Kidney tubule cell (primary cell): ENCODE measurements at places on chromosomes 4 and X.

GRCh38 chrX:12234534-12235329 lies 96.5 kb downstream of the FRMPD4 start:
- no peak for DNase-seq

DNA sequence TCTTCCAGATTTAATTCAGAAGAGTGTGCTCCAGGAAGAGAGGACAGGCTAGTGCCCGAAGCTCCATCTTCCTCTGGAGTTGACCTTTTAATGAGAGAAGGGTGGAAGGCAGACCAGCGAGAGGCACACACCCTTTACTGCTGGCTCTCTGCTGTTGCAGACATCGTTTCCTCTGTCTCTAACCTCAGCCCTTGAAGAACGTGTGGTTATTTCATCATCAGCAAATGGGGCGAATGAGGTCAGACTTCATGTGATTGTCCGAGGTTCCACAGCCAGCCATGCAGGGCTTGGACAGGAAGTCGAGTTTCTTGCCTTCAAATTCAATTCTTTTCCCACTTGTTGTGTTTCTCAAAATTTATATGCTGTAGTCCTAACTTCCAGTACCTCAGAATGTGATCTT lies 155.2 kb upstream of the MSX1 start:
- no peak for DNase-seq

DNA sequence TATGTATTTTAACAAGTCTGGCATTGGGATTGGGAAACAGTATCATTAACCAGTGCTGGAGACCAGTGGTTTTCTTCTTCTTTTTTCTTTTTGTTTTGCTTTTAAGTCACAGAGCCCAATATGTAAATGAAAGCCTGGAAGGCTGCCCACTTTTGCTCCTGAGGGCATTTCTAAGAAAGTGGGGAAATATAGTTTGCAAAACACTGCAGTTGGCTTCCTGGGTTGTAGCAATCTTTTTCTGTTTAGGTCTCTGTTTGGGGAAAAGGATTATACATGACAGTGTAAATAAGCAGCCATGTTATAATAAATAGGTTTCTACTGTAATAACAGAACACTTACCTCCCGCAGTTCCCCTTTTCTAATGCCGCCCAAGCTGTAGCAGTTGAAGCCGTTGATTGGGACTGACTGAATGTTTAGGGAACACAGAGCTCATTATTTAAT lies 105.5 kb downstream of the TMEM164 start:
- no peak for DNase-seq

DNA sequence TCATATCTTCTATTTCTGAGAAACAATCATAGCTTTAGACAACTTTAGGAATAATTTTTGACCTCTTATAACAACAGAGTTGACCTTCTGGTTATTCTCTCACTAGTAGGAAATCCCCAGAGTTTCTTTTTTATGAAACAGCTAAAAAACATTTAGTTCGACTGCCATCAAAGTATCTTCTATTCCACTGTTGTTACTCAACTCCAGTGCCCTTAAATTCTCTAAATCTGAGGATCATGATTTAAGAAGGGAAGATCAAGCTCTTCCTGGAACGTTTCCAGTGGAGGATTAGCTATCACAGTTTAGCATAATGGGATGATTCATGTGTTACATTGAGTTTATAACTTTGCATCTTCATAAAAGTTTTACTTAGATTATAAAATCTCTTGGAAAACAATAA lies 134.9 kb upstream of the VEGFC start:
- peak; percentile 77 for DNase-seq

- DNase-seq: no peak
Measured at GRCh38 chrX:63708801-63709200, 76.2 kb downstream of the ARHGEF9 start.

GRCh38 chr4:5888222-5889001 lies 4.5 kb downstream of the CRMP1 start:
- no peak for DNase-seq

- no peak for DNase-seq
Measured at GRCh38 chr4:142540483-142540804, 305.7 kb downstream of the INPP4B start.

DNA sequence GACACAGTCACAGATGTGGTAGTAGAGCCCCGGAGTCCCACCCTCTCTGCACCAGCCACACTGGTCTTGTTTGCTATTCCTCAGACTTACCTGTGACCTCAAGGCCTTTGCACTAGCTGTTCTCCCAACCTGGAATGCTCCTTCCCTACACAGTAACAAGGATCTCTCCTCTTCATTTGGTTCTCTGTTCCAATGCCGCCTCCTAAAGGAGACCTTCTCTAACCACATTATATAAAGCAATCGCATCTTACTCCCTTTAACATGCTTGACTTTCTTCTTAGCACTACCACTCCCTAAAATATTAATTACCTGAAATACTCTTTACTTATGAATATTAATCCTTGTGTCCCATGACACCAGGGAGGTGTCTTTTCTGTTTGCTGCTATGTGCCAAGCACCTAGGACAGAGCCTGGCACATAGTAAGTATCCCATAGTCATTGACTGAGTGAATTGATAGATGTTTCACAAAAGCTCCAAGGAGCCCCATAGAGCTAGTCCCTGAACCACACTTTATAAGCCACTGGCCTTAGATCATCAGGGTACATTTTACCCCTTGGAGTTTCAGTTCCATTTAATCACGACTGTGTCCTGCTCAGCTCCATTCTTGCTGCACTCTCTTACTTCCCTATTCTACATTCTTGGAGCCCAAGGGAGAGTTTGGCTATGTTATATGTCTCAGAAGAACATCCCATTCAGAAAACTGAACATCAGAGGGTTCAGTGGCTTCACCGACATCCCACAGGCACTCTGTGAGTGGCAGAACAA lies 312.7 kb downstream of the RAB28 start:
- DNase-seq: no peak

GRCh38 chr4:2755821-2756690 lies at the start of gene TNIP2:
Gene TNIP2 (minus strand): TSS chr4:2756336. CDS start chr4:2756289, 47 bp downstream.
- DNase-seq: peak; percentile 86

DNA sequence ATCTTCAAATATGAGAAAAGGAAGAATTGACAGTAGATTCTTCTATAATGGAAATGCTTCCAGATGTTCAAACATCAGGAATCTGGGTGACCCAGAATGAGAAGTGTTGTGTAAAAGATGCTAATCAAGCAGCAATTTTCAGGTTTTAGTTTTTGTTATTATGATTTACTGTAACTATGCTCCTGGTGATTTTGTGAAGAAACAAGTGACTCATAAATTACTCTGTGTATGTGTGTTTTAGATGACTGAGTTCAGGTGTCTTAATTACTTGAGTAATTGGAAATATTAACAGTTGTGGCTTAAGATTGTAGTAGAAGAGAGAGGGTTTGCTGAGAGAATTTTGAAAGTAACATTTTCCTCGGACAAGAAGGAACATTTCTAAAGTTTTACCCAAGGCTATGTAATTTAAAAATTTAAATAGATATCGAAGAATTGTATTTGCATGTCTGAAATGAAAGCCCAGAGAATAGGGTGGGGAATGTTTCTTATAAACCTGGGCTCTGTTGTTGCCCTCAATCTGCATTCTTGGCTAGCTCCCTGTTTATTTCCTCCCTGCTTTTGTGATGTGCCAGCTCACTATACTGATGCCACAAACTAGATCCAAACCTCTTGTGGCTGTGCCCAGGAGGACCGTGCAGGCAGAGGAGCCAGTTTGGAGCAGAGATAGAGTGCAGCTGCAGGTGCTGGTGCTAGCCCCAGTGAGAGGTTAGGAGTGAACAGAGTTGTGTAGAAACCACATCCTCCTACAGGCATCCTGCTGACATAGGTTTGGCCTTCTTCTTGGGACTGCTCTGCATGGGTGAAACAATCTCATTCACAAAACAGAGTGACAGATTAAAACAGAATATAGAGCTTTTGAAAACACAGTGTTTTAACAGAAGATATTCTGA lies 25.4 kb upstream of the TNIP3 start:
- no peak for DNase-seq

DNA sequence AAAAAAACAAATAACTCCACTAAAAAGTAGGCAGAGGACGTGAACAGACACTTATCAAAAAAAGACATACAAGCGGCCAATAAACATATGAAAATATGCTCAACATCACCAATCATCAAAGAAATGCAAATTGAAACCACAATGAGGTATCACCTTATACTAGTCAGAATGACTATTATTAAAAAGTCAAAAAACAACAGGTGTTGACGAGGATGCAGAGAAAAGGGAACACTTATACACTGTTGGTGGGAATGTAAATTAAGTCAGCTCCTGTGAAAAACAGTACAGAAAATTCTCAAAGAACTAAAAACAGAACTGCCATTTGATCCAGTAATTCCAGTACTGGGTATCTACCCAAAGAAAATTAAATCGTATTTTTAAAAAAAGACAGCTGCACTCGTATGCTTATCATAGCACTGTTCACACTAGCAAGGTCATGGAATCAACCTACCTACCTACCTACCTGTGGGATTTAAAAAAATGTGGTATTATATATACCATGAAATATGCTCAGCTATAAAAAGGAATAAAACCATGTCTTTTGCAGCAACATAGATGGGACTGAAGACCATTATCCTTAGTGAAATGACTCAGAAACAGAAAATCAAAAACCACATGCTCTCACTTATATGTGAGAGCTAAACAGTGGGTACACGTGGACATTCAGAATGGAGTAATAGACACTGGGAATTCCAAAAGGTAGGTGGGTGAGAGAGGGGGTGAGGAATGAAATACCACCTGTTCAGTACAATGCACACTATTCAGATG lies 24.8 kb upstream of the PTPN13 start:
- DNase-seq: no peak

GRCh38 chr4:118289794-118290193 lies 63.0 kb downstream of the PRSS12 start:
- DNase-seq: no peak

GRCh38 chr4:164021947-164022346 lies 527.5 kb downstream of the TMA16 start:
- DNase-seq: no peak

GRCh38 chrX:71366674-71367256 lies 608 bp downstream of the TAF1 start:
- peak; percentile 18 for DNase-seq

- DNase-seq: no peak
Measured at GRCh38 chr4:143352720-143353119, 16.0 kb downstream of the GAB1 start.

GRCh38 chr4:79163981-79164490 lies 161.8 kb downstream of the NAA11 start:
- no peak for DNase-seq
